ENCODE measurements at places on chromosomes 16 and 17.

DNA sequence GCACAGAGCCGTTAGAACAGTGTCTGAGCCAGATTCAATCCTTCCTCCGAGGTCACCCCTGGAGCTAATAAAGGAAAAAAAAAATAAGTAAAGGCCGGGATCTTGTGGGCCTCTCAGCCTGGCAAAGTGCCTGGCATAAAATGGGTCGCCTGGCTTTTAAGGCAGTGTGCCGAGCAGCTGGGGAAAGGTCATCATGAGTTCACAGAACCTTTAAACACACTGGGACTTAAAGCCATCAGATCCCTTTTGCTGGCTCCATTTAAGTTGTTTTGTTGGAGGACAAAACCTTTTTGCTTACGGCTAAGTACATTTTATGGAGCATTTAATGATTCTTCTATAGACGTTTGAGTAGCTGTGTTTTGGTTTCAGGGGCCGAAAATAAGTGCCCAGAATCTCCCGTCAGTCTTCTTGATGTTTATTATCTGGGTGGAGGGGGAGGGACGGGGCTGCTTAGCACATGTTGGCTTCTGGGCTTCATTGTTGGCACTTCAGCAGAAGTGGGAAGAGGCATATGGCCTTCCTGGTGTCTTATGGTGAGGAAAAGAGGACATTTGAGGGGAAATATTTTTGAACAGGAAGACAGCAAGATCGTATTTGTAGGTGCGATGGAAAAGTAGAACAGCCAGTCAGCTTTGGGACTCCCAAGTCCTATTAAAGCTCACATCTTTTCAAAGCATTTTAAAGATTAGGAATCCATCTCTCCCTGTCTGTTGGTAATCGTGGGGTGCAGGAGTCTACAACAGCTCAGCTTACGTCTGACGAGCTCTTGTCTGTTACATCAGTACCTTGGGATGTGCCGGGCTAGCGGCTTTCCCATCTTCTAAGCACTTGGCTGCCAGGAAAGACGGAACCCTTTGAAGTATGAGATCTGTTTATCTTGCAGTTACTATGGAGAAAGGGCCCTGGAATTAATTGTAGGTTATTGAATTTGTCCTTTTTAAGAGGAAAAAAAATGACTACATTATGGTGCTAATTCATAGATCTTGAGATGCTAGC lies 31.1 kb downstream of the RBFOX1 start:
- no peak for DNase-seq

DNA sequence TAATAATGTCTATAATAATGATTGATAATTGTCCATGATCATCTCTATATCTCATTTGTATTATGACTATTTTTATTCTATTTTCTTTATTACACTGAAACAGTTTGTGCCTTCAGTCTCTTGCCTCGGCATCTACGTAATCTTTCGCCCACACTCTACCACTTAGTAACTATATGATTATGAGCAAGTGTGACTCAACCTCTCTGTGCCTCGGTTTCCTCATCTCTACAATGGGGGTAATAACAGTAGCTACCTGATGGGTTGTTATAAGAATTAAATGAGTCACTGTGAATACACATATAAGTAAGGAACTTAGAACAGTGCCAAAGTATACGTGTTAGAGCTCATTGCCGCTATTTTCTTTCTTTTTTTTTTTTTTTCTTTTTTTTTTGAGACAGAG lies 3.7 kb upstream of the SLC16A11 start:
- no peak for DNase-seq

GRCh38 chr17:60395508-60396065 lies 3.7 kb upstream of the USP32 start:
- no peak for DNase-seq

GRCh38 chr16:80670170-80670865 lies 129.5 kb downstream of the DYNLRB2 start:
- DNase-seq, result no peak

- DNase-seq, result no peak
Observed at GRCh38 chr16:64481497-64481896, 640.4 kb downstream of the CDH11 start.

DNA sequence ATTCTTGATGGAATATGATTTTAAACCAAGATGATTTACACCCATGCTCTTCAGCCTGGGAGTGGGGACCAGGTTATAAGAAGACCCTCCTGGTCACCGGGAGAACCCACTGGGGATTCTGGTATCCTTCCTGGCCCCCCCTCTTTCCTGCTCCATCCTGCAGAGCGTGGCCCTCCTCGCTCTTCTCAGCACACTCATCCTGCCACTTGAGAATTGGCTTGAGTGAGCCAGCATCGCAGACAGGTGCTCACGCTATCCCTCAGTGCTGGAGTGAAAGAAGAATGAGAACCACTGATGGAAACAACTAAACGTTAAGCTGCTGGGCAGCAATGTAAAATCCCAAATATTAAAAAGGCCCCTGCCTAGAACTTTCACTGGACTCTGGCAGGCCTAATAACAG lies 98.0 kb downstream of the CYTH1 start:
- no peak for DNase-seq

GRCh38 chr16:75333721-75334163 lies 82.3 kb upstream of the BCAR1 start:
- no peak for DNase-seq

DNA sequence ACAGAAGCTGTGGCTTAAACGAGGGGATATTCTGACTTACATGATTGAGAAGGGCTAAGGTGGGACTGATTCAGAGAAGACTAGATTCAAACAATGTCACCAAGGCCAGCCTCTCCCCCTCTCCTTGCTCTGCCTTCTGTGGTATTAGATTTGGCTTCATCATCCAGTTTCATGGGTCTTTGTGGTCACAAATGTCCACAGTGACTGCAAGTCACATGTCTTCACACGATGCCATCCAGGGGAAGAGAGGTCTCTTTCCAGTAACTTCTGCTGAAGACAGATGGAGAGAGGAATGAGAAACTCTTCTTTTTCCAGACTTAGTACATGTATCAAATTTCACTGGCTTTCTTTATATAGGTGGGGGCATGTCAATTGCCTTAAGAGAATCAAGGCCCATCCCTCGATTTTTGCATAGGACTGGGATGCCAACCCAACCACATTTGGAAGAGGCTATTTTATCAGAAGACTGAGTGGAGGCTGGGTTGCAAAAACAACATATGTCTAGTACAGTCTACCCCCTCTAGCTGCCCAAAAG lies 57.3 kb upstream of the HNF1B start:
- no peak for DNase-seq

DNA sequence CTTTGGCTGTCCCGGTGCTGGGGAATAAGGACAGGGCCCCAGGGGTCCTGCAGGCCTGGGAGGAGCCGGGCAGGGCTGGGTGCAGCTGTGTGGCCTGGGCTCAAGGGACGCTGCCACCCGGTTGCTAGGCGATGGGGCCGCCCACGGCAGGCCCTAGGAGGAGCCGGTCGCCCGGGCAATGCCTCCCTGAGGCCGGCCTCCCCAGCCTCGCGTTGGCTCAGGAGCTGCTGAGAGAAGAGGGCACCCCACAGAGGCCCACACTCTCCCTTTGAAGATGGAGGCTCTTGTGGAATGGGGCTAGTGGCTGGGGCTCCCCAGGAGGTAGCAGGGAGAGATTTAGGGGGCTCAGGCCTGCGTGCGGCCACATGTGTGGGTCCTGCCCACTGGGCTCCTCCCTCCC lies at the start of gene CIBAR2:
Gene CIBAR2 (minus strand): TSS at position 109 of the 400 bp plus-strand sequence. CDS start 120 bp downstream, outside the sequence.
- no peak for DNase-seq

DNA sequence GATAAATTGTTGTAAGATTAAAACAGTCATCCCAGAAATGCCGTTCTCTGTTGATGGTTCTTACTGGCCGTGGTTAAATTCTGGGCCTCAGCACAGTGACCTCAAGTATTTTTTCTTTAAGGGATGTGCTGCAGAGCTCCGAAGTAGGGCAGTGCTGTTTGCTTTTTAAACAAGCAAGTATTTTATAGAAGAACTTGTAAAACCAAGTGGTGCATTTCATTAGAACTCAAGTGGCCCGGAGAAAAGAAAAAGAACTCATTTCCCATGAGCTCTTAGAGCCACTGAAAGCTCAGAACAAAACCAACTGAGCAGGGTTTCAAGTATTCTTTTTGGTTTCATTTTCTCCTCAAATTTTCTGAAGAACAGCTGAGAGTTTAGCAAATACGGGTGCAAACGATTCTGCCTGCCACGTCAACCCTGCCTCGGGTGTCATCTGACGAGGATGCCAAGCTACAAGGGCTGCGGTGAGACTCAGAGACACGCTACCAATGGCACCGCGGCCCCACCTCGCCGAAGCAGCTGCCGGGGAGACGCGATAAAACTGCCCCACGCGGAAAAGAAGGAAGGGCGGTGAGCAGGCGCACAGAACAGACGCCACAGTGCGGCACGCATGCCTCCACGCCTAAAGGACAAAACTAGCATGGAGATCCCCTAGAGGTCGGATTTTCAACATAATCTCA lies 6.3 kb downstream of the LMF1 start:
- no peak for DNase-seq

- DNase-seq, result no peak
Observed at GRCh38 chr17:53588317-53588716, 234.4 kb upstream of the KIF2B start.

DNA sequence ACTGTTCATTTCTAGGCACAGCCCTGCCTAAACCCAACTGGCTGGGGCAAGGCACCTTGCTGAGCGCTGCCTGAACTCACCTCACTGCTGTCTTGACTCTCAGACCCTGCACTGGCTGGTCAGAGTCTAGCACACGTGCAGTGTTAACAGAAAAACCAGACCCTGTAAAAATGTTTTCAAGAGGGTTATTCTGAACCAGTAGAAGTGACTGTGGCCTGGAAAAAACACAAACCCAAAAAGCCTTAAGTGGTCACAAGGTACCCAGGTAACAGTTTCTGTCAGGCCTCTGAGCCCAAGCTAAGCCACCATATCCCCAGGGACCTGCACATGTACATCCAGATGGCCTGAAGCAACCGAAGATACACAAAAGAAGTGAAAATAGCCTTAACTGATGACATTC lies 6.1 kb upstream of the EIF4A3 start:
- DNase-seq, result no peak

DNA sequence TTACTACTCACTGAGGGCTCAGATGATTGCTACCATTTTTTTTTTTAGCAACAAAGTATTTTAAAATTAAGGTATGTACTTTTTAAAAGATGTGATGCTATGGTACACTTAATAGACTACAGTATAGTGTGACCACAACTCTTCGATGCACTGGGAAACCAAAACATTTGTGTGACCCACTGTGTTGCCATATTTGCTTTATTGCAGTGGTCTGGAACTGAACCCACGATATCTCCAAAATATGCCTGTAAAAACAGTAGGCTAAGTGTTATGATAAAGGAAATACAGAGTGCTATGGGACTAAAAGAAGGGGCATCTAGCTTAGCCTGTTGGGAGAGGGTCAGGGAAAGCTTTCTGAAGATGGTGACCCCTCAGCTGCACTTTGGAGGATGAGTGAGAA lies 41.6 kb upstream of the HNF1B start:
- DNase-seq, result no peak

- DNase-seq, result no peak
Observed at GRCh38 chr16:78249832-78250231, 150.4 kb downstream of the WWOX start.

DNA sequence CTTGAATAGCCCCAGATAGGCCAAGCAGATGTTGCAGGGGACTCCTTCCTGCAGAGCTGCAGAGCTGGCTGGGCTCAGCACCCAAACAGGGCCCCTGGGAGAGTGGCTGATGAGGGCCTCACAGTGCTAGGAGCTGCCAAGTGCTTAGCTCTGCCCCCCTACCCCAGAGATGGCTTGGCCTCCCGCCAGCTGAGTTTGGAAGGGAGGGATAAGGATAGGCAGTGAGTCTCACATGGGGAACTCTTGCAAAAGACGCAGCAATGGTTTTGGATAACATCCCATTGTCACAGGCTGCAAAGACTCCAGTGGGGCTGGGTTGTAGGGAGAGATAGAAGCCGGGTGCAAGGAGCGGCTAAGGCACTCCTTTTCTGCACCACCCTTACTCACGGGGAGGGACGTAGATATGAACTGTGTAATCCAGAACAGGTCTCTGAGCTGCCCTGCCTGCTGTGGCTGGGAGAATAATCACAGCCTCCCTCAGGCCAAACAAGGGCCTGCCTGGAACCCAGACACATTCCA lies 52.9 kb upstream of the MAF start:
- no peak for DNase-seq

GRCh38 chr16:60636117-60636516 lies 1400.1 kb downstream of the CDH8 start:
- no peak for DNase-seq

GRCh38 chr16:21117567-21117966 lies 33.1 kb downstream of the DNAH3 start:
- no peak for DNase-seq

- DNase-seq, result no peak
Observed at GRCh38 chr16:77882358-77882757, 94.0 kb downstream of the VAT1L start.

DNA sequence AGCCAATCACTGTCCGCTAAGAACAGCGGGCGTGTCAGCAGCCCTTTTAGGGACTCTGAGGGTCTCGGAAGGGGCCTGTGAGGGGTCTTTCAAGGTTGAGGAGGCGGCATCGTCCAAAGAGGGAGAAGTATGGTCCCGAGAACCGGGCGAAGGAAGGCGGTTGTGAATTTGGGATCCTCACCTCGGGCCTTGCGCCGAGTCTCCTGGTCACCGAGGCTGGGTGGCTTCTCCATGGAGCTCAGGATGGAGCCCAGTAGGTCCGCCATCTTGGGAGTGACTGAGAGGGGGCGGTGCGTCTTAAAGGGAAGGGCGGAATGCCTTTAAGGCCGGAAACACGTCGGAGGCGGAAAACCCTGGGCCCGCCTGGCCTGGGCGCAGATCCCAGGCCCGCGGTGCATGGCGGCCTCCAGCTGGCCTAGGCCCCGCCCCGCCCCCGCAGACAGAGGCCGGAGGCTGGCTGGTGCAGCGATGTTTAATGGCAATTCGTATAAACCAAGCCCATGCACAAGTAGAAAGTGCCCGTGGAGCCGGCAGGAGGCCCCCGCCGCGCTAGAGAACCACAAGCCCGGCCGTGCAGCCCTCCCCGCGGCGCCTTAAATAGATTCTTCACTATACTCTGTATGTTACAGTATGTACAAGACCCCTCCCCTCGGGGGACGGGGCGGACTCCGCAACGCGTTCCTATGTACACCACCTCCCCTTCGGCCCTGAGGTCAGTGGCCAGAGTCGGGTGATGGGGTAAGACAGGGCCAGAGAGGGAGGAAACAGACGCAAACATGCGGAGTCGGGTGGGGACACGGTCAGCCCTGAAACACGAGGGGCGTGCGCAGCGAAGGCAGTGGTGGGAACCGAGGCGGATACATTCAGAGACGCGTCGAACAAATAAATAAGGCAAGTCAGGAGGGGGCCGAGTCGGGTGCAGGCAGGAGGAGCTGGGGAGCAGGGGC lies at the start of gene SPAG7:
Gene SPAG7 (minus strand): TSS at position 279 of the 947 bp plus-strand sequence. CDS start 13 bp downstream, at position 266.
- peak; percentile 96 for DNase-seq

DNA sequence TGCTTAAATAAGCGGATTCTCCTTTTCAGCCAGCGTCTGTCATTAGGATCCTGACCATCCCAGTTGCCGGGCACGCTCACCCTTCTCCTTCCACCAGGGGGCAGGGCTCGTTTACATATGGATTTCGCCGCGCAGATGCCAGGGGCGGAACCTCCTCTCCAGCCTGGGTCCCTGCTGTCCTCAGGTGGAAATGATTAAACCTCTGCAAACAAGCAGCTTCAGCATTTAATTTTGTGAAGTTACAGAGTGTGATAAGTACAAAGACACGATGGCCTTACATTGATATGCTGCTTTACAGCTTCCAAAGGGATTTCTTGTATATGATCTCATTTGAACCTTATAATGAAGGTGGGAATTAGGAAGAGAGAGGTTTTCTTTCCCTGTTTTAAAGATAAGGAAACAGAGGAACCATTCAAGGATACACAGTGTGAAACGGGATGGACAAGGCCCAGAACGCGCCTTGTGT lies 3.9 kb upstream of the KRT28 start:
- DNase-seq, result peak; percentile 91

Measured in AG20443 (cell line).